ENCODE measurements at places on chromosomes 5 and 9.

DNA sequence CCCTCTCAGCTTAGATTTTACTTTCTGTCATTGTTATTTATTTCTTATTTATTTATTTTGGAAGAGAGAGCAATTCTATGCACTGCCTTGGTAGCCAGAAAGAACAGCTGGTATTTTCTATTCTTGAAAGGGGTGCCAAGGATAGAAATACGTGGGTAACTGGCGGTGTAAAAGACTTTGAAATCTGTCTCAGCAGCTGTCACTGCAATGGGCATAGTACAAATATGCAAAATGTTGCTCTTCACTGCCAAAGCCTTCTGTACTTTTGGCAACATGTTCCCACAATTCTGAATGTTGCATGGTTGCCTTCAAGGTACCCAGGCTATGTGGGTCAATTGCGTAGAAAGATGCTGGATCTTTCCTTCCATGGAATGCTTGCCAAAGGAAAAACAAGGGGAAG lies 230.2 kb upstream of the EDIL3 start:
- DNase-seq: no peak

DNA sequence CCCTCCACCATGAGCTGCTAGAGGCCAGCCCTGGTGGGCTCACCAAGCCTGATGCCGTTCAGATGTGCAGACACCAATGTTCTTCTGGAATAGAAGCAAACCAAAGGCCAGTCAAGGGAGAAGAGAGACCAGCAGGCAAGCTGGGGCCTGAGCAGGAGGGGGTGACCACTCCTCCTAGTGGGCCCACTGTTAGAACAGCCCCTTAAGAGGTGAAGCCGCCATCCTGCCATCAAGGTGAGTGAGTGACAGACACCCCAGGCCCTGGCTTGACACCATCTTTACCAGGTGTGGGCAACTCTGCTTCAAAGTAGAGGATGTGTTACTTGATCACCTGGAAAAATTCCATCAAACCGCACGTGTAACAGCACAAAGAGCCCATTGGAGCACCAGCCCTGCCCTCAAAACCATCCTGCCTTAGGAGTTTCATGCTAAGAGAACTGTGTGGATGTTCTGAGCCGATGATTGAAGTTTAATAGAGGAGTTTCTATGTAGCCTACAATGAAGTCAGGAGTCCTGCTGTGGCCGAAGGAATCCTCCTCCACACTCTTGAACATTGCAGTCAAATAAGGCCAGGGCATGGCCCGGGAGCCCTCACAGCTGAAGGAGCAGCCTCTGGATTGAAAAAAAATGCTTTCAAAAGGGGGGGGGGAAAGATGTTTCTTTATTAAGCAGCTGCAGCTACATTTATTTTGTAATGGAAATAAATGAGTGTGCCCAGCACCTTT lies 20.8 kb downstream of the AMBP start:
- DNase-seq: no peak

DNA sequence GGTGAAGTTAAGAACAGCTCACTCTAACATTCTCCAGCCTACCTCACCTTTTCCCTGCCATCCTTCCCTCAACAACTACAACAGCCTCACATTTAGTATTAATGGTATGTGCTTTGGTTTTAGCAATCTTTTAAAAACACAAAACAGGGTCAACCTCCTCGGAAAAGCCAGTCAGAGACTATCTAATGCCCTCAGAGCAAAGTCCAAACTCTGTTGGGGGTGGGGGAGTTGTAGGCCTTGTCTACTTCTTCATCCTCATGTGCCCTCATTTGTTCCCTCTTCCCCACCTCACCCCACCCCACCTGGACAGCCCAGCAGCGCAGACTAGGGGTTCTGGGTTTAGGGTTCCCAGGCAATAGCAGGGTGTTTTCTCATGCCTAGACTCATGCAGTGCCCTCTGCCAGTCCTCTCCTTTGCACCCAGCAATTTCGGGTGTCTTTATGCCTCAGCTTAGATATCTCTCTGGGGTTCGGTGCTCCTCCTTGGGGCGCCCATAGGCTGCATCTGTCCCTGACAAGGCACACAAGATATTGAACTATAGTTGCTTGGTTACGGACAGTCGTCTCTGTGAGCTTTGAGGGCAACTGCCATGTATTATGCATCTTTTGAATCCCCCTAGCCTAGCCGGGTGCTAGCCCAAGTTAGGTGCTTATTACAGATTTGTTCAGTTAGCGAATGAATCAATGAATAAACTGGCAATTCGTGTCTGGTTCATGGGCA lies 762 bp upstream of the TCOF1 start:
- DNase-seq: no peak

DNA sequence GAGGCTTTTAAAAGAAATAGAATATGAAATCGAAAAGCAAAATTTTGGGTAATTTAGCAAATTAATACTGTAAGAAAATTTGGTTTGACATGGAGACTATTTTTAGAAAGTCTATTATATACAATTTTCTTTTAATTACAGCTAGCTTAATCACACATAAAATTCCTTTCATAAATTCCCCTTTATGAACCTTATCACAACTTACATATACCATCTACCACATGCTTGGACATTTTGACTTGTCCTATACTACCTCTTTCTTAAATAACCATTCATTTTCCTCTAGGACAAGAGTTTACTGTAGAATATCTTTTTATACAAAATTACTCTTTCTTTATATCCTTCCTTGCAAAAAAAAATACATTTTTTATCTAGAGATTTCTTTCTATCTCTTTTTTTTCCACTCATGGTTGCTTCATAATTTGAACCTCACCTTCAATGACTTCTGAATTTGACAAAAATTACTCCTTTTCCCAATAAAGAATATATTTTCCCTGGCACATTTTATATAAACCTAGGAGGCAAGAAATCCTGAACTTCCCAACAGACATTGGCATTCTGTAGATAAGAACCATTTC lies 34.0 kb upstream of the SYK start:
- no peak for DNase-seq

- DNase-seq: no peak
Observed at GRCh38 chr5:91848453-91848852, 465.3 kb upstream of the ARRDC3 start.

- DNase-seq: no peak
Observed at GRCh38 chr5:31362529-31362900, 169.0 kb downstream of the CDH6 start.

GRCh38 chr5:55541056-55541635 lies 6.4 kb upstream of the PLPP1 start:
- no peak for DNase-seq

GRCh38 chr9:678897-679296 lies 162.6 kb upstream of the DMRT1 start:
- no peak for DNase-seq

Data from NCI-H1436 (cell line).